CD4-positive, alpha-beta T cell treated with Interleukin-12 subunit alpha and Interleukin-12 subunit beta, for 1 hour (primary cell): ENCODE measurements at places on chromosomes 16 and 17.

DNA sequence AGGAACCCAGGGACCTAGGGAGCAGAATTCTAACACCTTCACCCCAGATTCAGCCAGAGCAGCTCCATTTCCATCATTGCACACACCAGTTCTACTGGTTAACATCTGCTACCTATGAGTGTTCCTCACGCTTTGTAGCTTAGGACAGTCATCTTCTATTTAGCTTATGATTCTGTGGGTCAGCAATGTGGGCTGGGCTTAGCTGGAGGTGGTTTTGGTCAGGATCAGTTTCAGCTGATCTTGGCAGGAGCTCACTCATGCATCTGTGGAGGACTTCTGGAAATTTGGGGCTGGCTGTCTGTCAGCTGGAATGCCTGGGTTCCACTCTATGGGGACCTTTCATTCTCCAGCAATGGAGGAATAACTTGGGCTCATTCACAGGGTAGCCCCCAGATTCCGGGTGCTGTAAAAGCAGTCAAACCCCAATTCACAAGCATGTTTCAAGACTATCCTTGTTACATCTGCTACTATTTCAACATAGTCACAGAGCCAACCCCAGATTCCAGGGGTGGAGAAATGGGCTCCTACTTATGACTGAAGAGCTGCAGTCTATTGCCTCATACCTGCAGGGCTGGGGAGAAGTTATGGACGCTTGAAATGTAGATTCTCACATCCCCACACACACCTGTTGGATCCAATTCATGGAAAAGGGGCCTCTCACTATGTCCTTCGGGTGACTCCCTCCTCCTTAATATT lies 3.4 kb upstream of the HP start:
- DNase-seq: no peak

GRCh38 chr17:42365136-42365535 lies 23.1 kb downstream of the STAT3 start:
- no peak for DNase-seq

DNA sequence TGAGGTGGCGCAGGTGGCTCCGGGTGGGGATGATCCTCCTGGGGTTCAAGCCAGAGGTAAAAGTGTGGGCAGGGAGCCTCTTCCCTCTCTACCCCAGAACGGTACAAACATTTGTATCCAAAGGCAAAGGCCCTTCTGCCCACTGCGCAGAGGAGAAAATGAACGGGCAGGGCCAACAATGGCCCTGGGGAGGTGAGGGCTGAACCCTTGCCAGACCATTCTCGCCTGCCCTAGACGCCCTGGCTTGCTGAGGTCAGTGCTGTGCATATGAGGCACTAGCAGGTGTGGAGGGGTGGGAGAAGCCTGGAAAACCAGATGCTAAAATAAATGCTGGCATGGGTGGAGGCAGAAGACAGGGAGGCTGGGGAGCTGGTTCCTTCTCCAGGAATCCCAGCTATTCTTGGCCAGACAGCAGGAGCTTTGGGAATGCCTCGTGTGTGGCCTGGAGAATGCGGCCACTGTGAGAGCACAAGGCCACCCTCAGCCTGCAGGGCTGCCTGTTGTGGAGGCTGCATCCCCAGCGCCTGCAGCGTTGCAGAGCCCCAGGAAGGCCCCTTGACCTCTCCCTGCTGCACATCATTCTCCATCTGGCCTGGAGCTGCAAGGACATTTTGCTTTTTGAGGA lies 4.5 kb downstream of the C17orf50 start:
- DNase-seq: no peak

- DNase-seq: no peak
Observed at GRCh38 chr17:10380631-10381408, 8.0 kb upstream of the MYH13 start.

- DNase-seq: no peak
Observed at GRCh38 chr17:72946156-72946555, 146.3 kb downstream of the SLC39A11 start.
